Tibial artery (tissue), 4 donors: ENCODE measurements at places on chromosomes 12 and 14.
A peak's percentile ranks its signal among the peaks of the same experiment; 100 is the strongest.

DNA sequence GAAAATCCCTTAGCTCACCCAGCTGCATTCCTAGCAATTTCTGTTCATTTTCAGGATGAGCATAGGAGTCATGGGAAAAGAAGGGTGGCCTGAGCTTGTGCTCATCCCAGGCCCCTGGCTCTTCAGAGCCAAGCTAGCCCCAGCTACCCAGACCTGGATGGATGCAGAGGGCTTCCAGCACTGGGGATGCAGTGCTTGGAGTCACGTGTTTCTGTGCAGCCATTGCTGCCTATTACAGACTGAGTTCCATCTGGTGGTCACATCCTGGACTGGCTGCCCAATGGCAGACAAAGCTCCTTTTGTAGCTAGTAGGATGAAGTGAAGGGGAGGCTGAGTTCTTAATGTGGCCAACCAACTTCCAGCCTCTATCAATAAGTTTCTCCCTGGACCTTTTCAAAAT, 54.2 kb upstream of the JDP2 start:
- no peak for DNase-seq

DNA sequence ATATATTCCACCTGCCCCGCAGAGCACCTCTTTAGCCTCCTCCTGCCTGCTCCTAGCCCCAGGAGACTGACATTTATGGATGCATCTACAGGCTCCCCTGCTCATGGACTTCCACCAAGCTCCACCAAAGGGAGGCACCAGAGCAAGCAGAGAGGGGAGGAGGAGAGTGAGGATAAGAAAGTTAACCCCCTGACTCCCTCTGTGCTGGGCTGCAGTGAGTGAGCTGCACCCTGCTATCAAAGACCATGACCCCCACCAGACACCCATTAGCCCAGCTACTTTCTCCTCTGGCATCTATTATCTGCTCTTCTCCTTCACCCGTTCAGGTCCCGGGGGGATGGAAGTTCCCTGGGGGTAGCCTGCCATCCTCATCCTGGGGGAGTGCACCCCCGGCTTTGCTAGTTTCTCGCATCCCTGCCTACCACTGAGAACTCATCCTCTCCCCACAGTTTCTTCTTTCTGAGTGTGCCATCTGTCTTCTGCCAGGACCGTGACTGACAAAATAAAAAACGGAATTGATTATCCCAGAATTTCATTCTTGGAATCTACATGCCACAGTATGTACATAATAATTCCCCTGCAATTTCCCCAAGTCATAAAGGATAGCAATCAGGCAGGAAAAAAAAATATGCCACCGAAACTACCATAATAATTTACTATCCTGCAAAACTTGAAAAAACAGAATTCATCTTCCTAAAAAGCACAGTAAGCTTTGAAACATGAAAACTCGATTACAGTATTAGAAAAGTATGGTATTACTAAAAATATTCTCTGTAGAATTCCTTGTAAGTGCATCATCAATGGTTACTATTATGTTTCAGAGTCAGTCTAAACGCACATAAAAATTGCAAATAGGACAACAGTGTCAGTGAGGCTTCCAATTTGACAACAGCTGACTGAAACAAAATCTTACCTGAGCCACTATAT, 45.2 kb downstream of the FOXN3 start:
- no peak for DNase-seq

DNA sequence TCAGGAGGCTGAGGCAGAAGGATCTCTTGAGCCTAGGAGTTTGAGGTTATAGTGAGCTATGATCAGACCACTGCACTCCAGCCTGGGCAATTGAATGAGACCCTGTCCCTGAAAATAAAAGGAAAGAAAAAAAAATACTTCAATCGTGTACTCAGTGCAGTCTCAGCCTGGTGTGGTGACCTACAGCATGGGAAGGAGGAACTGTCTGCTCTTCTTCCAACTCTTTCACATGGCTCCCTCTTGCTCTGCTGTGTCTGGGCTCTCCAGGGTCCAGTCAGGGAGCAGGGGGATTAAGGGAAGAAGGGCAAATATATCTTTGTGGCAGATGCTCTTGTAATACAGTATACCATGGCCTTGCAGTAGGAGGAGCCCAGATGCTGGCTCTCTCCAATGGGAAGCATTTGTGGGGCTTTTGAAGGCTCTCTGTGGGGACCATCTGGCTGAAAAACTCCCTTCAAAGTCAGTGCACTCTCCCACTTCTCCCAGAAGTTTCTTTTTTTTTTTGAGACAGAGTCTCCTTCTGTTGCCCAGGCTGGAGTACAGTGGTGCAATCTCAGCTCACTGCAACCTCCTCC, 76.6 kb upstream of the TMPO start:
- no peak for DNase-seq

- DNase-seq, result no peak
Observed at GRCh38 chr14:39447175-39447661, 15.0 kb upstream of the FBXO33 start.

- no peak for DNase-seq
Observed at GRCh38 chr12:76194724-76195123, 110.2 kb upstream of the NAP1L1 start.

DNA sequence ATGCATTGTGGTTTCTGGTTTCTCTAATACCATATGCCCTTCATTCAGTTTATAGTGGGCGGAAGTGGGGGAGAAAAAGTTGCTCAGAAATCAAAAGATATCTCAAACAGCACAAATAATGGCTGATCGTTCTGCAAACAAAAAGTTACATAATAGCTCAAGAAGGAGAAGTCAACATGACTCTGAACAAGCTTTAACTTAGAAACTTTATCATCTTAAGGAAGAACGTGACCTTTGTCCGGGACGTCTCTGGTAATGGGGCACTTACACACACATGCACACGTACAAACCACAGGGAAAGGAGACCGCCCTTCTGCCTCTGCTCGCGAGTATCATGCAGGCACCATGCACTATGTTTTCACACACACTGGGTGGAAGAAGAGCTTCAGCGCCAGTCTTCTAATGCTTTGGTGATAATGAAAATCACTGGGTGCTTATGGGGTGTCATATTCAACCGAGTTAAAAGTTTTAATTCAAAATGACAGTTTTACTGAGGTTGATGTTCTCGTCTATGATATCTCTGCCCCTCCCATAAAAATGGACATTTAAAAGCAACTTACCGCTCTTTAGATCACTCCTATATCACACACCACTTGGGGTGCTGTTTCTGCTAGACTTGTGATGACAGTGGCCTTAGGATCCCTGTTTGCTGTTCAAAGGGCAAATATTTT, 4.7 kb downstream of the FOS start:
- no peak for DNase-seq

GRCh38 chr12:15268309-15268708, 47.1 kb upstream of the RERG start:
- no peak for DNase-seq

- DNase-seq, result no peak
Observed at GRCh38 chr14:22872833-22873520, 1.4 kb downstream of the LRP10 start.

- DNase-seq, result no peak
Observed at GRCh38 chr12:37545759-37546158, 770.8 kb upstream of the ALG10B start.

GRCh38 chr12:58967561-58967960, 47.3 kb upstream of the LRIG3 start:
- DNase-seq, result no peak

DNA sequence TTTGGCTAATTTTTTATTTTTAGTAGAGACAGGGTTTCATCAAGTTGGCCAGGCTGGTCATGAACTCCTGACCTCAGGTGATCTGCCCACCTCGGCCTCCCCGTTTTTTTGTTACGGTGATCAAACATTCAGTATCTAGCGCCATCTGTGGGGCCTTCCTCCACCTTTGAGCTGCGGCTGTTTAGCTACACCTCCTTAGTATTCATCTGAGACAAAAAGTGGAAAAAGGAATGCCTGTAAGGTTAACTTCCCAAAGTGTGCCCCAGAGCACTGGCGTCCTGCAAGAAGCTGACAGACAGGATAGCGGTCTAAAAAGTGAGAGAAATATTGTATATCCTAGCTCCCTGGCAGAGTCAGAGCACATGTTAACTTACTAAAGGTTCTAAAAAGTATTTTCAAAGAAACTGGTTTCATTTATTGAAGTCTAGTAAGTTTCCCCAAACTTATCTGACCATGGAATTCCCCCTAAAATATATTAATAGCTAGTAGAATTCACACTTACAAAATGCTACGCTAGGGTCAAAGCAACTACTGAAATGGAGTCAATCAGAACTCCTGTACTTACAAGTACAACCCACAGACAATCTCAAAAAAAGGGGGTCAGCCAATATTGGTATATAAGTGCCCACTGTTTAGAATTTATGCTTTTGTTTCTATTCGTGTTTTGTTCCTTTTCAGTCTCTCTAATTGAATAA, 59.1 kb downstream of the DUSP16 start:
- no peak for DNase-seq

- no peak for DNase-seq
Observed at GRCh38 chr14:29391801-29392200, 535.8 kb downstream of the PRKD1 start.

- DNase-seq, result no peak
Observed at GRCh38 chr12:116919706-116920485, 9.1 kb downstream of the FBXW8 start.

DNA sequence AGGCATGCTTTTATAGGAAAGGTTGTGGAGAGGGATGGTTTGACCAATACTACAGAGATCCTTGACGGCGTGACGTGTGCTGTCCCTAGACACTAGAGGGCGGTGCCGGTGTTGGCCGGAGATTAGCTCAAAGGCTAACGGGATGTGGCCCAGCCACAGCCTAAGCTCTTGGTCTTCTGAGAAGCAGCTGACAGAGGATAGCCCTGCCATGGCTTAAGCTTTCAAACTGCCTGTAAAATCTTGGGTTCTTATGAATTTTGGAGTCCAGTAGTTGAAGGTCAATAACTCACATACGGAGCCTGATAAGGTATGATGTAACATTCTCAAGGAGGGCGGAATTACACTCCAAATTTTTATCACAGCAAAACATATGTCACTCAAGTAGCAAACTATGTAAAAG, 515.7 kb upstream of the ATXN7L3B start:
- no peak for DNase-seq

GRCh38 chr14:59419303-59419702, 45.9 kb downstream of the GPR135 start:
- no peak for DNase-seq

GRCh38 chr12:80381121-80381520, 62.9 kb upstream of the PTPRQ start:
- DNase-seq, result no peak

GRCh38 chr14:100135784-100136183, 23.7 kb downstream of the DEGS2 start:
- no peak for DNase-seq

GRCh38 chr12:94427501-94428381, 31.9 kb downstream of the CEP83 start:
- DNase-seq, result no peak

DNA sequence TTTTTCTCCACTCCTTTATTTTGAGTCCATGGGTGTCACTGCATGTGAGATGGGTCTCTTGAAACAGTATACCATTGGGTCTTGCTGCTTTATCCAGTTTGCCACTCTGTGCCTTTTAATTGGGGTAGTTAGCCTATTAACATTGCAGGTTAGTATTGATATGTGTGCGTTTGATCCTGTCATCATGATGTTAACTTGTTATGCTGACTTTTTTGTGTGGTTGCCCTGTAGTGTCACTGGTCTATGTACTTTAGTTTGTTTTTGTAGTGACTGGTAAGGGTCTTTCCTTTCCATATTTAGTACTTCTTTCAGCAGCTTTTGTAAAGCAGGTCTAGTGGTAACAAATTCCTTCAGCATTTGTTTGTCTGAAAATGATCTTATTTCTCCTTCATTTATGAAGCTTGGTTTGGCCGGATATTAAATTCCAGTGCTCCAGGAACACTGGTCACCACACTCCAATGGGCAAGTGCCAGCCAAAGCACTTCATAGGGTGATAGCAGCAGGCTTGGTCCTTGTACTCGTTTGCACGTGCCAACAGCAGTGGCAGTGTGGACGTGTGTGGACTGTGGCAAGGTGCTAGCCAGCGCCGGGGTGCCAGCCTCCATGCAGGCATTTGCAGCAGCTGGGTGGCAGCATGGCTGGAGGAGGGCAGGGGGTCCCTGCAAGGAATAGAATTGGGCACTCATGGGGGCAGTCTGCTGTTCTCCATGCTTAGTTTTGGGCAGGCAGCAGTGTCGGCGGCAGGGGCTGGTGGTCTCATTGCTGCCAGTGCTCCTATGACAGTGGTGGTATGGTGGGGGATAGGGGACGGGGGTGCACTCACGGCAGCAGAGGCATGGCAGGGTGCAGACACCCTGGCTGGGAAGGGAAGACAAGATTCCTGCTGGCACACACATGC, 53.5 kb downstream of the FRS2 start:
- DNase-seq, result no peak

- DNase-seq, result no peak
Observed at GRCh38 chr14:53411125-53411524, 258.0 kb upstream of the DDHD1 start.

DNA sequence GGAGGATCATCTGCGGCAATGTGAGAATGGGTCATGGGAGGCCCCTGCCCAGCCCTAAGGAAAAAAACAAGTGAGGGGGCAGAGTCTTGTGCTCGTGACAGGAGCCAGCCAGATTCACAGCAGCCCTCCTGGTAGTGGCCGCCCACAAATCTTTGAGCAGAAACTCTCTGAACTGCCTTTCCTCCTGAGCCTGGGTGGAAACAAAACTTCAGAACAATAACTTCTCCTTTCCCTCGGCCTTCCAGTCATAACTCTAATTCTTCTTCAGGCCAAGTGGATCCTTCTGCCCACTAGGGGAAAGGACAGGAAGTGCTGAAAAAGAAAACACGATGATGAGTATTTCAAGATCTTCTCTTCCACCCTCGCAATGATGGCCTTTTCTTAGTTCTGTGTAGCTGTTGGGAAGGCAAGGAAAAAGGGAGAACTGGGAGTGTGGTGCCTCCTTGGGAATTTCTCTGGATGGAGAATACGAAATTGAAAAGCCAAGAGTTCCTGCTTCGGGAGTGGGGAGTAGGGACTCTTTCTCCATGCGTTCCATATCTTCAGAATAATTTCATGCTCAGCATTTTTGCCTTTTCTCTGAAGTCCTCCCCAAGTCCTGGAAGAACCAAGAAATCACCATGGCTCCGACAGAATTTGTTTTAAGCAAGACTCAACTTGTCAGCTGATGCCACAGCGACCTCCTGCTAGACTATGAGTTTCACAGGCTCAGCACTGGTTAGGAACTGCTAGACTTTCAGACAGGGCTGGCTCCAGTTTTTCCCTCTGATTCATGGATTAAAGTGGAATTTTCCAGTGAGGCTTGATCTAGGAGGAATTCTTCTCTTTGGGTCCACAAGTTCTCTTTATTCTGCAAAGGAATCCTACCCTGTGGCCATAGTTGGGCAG, 188.9 kb downstream of the CAND1 start:
- peak; percentile 49 for DNase-seq

- no peak for DNase-seq
Observed at GRCh38 chr12:95809000-95809680, 18.6 kb upstream of the NTN4 start.

DNA sequence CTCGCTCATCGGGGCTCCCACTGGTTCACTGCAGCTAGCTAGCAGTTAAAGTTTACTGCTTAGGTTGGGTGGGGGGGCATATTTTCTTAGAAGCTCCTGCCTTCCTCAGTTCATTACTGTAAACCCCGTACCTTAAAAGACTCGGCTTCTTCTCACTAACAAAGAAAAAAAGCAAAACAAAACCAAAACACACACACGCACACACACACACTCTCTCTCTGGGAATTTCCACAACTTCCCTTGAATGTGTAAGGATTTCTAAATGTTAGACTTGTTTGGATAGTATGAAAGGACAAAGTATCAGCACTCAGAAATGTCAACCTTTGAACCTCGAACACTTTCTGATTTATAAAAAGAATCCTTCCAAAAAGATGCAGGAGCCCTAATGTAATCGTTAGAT, 927 bp downstream of the PTHLH start:
- DNase-seq, result no peak

- DNase-seq, result no peak
Observed at GRCh38 chr12:50568338-50569091, 63.7 kb downstream of the DIP2B start.
